NCI-H187 treated with DMSO at 0.1 percent for 48 hours (cell line): ENCODE measurements at places on chromosomes 16 and 17.

DNA sequence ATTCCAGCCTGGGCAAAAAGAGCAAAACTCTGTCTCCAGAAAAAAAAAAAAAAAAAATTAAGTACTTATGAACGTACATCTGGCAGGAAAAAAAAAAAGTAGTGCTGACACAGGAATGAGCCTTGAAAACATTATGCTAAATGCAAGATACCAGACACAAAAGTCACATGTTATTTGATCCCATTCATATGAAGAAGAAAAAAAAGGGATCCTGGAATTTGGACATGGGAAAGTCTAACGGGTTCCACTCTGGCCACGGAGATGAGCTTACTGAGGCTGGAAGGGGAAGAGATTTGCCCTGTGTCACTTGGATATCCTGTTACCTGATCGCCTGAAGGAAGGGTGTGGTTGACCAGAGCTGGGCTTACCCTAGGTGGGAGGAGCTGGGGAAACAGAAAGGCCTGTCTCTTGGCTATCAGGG, 251.9 kb downstream of the PARN start:
- DNase-seq, result no peak

- DNase-seq, result no peak
Measured at GRCh38 chr17:37413875-37414519, 7.3 kb downstream of the TADA2A start.

- DNase-seq, result no peak
Measured at GRCh38 chr17:36921095-36921851, 16.0 kb upstream of the LHX1 start.

DNA sequence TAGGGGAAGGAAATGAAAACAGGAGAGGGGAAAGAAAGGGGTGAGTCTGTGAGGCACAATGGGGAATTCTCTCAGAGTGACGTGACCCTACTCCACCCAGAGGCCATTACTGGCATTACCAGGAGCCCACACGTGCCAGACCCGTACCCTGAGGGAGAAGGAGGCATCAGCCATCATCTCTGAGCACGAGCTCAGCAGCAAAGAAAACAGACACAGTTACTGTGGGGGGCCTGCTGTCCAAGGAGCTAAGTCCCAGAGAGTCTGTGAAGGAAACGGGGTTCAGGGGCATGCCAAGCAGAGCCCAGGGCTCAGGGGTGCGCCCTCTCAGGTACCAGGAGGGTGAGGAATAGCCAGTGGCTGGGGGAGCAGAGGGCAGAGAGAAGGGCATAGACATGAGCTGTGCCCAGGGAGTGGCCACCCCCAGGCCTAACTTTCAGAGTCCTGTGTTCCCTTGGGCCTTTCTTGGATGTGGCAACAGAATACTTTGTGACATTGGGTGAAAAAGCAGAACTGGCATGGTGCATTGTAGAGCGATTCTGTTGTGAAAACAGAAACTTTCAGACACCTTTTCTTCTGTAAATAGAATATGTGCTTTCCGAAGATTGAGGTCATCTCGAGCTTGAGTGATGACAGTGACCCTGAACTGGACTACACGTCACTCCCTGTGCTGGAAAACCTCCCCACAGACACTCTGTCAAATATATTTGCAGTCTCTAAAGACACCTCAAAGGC, 11.3 kb downstream of the TAF1C start:
- no peak for DNase-seq

DNA sequence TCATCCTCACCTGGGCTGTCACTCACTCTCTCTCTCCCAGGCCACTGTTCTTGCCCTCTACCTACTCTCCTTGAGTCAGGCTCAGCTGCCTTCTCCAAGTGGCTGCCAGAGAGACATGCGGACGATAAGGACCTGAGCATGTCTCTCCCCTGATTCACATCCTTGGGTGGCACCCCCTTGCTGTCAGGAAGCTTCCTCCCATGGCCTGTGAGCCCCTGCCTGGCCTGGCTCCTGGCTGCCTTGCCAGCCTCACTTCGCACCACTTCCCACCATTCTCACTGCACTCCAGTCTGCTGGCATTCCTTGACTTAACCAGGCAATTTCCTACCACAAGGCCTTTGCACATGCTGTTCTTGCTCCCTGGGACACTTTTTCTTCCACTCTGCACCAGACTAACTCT, 2.7 kb upstream of the ALDH3A1 start:
- DNase-seq, result no peak

- no peak for DNase-seq
Measured at GRCh38 chr17:27552276-27552732, 78.7 kb upstream of the LGALS9 start.

- DNase-seq, result no peak
Measured at GRCh38 chr17:28816540-28816939, 26.1 kb downstream of the FAM222B start.

DNA sequence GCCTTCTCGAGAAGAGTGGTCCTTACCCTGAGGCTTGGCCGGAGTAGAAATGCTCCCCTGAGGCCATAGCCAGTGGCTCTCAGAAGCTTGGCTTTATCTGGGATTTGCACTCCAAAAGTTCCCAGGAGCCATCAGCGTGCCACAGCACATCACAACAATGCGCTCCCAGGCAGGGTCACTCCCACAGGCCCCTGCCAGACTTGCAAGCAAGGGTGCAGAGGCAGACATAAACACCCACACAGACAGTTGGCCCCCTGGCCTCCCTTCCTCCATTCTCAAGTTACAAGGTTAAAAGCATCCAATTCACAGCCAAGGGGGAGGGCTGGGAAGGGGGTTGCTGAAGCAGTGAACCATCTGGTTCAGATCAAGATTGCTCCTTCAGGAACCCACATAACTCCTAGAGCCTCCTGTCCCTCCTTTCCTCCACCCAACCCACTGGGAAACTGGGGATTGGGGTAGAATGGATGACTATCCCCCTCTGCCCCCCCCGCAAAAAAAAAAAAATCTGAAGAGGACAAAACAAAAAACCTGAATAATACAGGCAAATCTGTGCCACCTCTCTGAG, 1.8 kb downstream of the ST3GAL2 start:
- DNase-seq, result no peak

DNA sequence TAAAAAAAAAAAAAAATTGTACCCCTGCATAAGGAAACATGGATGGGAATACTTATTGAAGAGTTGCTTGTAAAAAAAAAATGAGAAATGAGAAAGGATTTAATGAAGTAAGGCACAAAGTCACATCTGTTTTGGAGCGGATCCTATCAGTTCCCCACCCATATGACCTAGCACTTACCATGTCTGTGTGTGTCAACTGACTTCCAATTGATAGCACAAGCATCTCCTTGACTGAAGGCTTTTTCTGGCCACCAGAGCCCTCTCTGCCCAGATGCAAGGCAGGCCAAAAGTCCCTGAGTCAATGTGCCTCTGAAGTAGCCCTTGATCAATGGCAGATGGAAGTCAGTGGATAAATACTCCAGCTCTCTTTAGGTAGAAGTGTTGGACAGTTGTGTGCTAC, 13.4 kb upstream of the NLK start:
- DNase-seq, result no peak

DNA sequence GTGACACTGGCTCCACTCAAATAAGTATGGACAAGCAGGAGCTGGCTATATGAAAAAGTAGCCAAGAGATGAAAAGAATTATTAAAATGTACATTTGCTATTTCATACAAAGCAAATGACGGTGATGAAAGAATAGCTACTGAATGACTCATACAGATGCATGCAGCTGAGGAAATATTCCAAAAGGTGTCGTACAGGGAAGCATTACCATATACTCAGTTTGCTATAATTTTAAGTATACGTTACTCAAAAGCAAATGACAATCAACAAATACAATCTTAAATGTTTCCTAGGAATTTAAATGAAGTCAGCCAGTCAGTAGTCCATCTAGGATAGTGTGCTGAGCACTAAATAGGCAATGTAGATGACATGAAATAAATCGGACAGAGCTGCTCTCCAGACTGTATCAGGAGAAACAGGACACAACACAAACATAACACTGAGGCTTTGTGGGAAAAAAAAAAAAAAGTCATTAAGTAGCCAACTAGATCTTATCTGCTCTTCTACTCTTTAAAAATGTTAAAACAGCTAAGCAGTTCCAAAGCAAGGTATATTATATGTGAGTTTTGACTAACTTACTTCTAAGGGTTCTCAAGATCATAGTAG, 65.0 kb downstream of the NCOR1 start:
- no peak for DNase-seq

- DNase-seq, result no peak
Measured at GRCh38 chr16:50266337-50267091, at the start of gene ADCY7. TSS of gene ADCY7 (plus strand) at chr16:50266551. CDS start at chr16:50288180, 21,629 bp downstream.

- no peak for DNase-seq
Measured at GRCh38 chr17:78172249-78173051, 4.1 kb downstream of the SYNGR2 start.

- DNase-seq, result no peak
Measured at GRCh38 chr17:47218896-47219430, 9.8 kb downstream of the MYL4 start.

DNA sequence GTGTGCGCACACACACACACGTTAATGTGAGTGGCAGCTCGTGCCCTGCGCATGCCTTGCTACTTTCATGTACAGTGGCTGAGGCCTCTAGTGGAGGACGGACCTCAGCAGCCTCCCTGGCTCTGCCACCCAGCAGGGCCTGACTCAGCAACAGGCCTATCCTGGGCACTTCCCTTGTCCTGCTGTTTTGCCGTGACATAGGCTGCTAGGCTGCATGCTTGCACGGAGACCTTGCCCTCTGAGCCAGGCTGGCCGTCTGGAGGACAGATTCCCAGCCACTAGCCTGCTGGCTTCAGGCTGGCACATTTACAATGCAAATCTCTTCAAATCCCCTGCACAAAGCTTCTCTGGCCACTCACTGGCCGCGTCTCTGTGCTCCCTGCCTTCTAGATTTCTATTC, 9.5 kb downstream of the RNF213 start:
- DNase-seq, result no peak

- DNase-seq, result no peak
Measured at GRCh38 chr16:86534779-86535615, 20.0 kb downstream of the MTHFSD start.
